ENCODE measurements at places on chromosomes 5 and 9.
A peak's percentile ranks its signal among the peaks of the same experiment; 100 is the strongest.

- no peak for DNase-seq
Measured at GRCh38 chr9:21688108-21689102, 114.0 kb upstream of the MTAP start.

- DNase-seq, result peak; percentile 12
Measured at GRCh38 chr9:114504341-114505186, 709 bp downstream of the WHRN start.

- DNase-seq, result no peak
Measured at GRCh38 chr5:60333005-60333571, 366.9 kb downstream of the DEPDC1B start.

DNA sequence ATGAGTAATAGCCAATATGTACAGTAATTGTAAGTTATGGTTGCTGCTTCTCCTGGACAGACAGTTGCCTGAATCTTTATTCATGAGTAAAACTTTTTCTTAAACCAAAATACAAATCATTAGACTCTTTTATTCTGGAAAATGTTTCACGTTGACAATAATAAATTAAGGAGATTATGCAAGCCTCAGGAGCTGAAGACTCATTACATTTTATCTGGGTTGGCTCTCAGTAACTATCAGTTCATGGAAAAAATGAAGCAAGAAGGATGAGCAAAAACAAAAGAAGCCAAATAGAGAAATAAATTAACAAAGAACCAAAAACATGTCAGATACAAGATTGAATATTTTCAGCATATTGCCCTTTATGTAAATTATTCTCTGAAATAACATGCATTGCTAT lies 88.9 kb upstream of the PRR16 start:
- DNase-seq, result no peak

GRCh38 chr5:155729684-155730059 lies 597.3 kb upstream of the SGCD start:
- no peak for DNase-seq

DNA sequence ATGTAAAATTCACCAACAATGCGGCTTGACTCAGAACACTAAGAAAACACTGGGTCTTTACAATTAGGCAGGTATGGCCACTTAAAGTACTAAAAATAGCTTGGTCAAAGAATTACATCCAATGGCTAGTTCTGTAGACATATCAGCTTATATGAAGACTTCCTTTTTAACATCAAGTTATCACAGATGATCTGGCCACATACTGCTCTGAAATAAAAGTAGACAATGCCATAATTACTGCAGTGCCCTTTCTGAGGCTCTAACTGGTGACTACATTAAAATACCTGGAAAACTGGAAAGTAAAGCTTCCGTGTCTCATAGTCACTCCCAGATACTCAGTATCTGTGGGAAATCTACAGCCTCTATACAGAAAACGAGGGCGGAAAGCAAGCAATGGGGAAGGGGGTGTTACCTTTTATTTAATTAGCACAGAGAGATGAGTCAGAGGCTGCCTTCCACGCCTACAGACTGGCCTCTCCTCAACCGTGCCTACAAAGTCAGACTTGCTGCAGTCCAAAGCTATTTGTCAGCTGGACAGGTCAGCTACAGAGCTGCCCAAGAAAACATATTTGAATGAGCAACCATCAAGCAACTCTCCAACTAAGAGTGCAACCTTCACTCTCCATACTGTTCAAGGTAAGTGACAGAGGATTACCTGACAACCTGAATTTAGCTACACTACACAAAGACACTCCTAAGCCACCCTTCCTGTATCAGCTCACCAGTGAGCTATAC lies 8.7 kb downstream of the SERINC5 start:
- peak; percentile 37 for DNase-seq

GRCh38 chr9:96874947-96875460 lies 20.7 kb upstream of the ZNF782 start:
- no peak for DNase-seq

Measured in CD4-positive, alpha-beta T cell treated with Interleukin-6 at 100 ng/mL for 8 hours (primary cell).